ENCODE measurements at places on chromosomes 6 and 20.
A peak's percentile ranks its signal among the peaks of the same experiment; 100 is the strongest.

DNA sequence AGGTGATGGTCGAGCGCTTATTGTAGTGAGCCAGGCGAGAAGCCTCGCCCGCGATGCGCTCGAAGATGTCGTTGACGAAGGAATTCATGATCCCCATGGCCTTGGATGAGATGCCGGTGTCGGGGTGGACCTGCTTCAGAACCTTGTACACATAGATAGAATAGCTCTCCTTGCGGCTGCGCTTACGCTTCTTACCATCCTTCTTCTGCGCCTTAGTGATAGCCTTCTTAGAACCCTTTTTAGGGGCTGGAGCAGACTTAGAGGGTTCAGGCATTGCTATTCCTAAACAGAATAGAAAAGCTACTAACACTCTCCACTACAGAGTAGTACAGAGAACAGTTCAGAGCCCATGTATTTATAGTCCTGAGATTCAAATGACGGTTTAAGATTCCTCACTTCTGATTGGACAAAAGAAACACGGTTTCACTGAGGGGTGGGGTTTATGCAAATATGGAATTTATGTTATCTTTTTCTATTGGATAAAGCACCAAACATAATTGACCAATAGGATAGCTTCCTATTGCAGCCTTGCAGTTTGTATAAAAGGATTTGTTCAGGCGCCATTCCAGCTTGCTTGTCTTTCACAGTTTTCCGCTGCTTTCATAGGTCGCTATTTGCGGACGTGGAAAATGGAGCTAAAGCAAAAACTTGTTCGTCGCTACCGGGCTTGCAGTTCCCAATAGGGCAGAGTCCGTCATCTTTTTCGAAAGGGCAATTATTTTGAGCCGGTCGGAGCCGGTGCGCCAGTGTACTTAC, 43.7 kb upstream of the HFE start:
- peak; percentile 68 for DNase-seq

- no peak for DNase-seq
Measured at GRCh38 chr6:169958510-169958909, 207.1 kb downstream of the ERMARD start.

- DNase-seq: no peak
Measured at GRCh38 chr20:31989030-31989645, 21.1 kb upstream of the CCM2L start.

- no peak for DNase-seq
Measured at GRCh38 chr6:75855052-75855451, 106.0 kb downstream of the MYO6 start.

DNA sequence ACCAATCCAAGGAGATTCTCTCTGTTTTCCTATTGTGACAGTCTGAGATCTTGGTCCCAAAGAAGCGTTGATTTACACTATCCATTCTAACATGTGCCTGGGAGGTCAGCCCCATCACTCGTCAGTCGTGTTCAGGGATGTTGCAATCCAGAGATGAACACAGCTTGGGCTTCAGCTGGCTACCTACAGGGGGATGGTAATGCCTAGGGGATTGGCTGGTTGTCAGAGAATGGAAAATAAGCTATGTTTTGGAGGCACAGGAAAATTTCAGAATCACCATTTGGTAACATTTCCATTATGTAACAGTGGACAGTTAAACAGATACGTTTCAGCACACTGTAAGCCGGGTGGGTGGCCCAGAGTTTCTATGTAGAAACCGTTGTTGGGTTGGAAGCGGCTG, 147.1 kb upstream of the RALGAPA2 start:
- no peak for DNase-seq

GRCh38 chr20:48824830-48825565, 2.8 kb downstream of the PREX1 start:
- no peak for DNase-seq

- no peak for DNase-seq
Measured at GRCh38 chr20:53303413-53303760, 290.3 kb downstream of the ZNF217 start.

DNA sequence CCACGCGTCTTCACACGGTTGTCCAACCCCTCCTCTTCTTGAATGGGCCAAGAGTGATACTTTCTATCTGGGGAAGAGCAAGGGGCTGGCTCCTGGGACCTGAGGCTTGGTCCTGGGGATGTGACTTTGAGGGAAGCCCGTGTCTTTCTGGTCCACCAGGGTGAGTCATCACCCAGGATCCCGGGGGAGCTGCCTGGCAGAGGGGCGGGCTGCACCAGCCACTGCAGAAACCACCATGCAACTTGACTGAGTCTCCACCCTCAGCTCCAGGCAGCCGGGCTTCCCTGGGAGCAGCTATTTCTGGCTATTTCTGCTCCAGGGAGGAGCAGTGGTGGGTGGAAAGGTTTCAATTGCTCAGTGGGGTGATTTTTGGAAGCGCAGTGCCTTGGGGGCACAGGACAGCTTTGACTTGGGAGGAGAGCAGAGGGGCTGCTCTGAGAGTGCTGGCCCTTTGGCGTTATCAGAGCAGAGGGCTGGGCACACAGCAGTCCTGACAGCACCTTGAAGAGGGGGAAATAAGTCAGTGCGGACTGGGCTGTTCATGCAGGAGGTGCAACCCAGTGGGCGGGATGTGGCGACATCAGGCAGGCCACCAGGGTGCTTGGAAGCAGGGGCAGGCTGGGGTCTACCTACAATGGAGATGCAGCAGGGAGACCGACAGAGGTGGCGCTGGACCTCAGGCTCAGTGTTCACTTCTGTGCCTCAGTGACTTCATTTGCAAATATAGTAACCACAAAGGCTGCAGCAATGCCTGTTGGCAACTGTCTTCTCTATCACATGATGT, 45.1 kb upstream of the FAM83D start:
- DNase-seq: no peak

DNA sequence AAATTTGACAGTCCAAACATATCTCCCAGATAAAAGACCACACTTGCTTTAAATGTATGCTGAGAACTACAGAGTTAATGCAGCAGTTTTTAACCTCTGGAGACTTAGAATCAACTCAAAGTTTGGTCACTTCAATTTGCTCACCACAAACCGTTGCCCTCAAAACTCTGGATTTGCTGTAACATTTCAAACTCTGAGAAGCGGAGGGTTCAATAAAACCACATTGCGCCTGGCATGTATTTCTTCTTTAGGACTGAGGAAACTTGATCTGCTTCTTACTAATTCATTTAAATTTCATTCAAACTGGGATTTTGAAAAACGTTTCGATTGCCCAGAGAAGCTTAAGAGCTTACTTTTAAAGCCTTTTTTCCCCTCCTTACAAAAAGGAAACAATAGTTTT, 115.8 kb downstream of the MTFR2 start:
- DNase-seq: no peak

DNA sequence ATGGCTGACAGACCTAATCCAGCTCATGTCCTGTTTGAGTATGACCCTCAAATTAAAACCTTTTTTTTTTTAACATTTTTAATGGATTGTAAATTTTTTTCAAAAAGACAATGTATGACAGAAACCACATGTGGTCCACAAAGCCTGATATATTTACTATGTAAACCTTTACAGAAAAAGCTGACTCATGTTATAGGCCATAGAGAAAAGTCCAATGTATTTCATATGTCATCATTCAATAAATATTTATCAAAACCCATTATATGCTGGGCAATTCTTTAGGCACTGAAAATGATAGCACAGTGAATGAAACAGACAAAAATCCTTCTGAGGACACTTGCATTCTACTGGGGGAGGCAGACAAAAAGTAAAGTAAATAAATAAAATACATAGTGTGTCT, 826.2 kb upstream of the FLRT3 start:
- DNase-seq: no peak

DNA sequence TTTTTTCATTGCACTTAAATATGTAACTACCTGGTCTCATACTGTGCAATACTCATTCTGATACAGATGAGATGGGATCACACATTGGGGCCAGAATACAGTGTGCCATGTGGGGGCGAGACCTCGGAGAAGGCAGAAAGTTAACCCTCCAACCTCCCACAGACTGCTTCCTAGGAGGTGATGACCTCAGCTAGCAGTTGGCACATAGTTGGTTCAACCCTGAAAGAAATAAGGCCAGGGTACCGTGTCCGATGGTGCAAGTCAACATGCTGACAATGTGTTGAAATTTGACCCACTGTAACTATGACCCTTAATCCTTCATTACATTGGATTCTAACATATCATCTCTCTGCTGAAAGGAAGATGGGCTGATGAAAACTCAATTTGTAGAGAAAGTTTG, 61.9 kb downstream of the GJA10 start:
- DNase-seq: no peak
